T-cell (primary cell): ENCODE measurements at places on chromosomes 4 and X. TPM values are rescaled to one million over a fixed set of nuclear protein-coding genes. Genes with fewer than 3 reads are reported as not detected.

MGARP gene
- not detected for total RNA-seq

ASB12 gene
- total RNA-seq = not detected

ATP1B4 gene
- not detected for total RNA-seq

GRIA2 gene
- total RNA-seq = not detected

CLNK gene
- total RNA-seq = 0.39 TPM

CLDN34 gene
- total RNA-seq = not detected

PPP4R3C gene
- not detected for total RNA-seq

DOK7 gene
- total RNA-seq = not detected

FAAH2 gene
- total RNA-seq = 7.5 TPM

OPN1MW2 gene
- total RNA-seq = not detected

BGN gene
- 0.30 TPM for total RNA-seq

RS1 gene
- not detected for total RNA-seq

NOX1 gene
- not detected for total RNA-seq

TREX2 gene
- total RNA-seq = 2.4 TPM

MAP3K15 gene
- total RNA-seq = not detected

PDGFRA gene
- total RNA-seq = 0.29 TPM

CCSER1 gene
- total RNA-seq = 1.4 TPM

CNGA1 gene
- total RNA-seq = not detected

RNF128 gene
- total RNA-seq = not detected

GUCY1A1 gene
- 0.39 TPM for total RNA-seq

DAPP1 gene
- total RNA-seq = 12.9 TPM

MPC1L gene
- total RNA-seq = not detected

SMAD1 gene
- 8.7 TPM for total RNA-seq

ESX1 gene
- total RNA-seq = not detected

PKD2 gene
- 6.8 TPM for total RNA-seq

TMPRSS11F gene
- total RNA-seq = not detected

CFAP299 gene
- total RNA-seq = not detected

GABRQ gene
- not detected for total RNA-seq

ADGRG2 gene
- not detected for total RNA-seq
